ENCODE measurements at places on chromosomes 5 and 9.

GRCh38 chr5:149727336-149728035 lies 2.6 kb upstream of the PPARGC1B start:
- DNase-seq = no peak

GRCh38 chr5:157917491-157917890 lies 58.5 kb upstream of the CLINT1 start:
- DNase-seq = no peak

- no peak for DNase-seq
Observed at GRCh38 chr5:127801751-127802476, 98.7 kb downstream of the CCDC192 start.

DNA sequence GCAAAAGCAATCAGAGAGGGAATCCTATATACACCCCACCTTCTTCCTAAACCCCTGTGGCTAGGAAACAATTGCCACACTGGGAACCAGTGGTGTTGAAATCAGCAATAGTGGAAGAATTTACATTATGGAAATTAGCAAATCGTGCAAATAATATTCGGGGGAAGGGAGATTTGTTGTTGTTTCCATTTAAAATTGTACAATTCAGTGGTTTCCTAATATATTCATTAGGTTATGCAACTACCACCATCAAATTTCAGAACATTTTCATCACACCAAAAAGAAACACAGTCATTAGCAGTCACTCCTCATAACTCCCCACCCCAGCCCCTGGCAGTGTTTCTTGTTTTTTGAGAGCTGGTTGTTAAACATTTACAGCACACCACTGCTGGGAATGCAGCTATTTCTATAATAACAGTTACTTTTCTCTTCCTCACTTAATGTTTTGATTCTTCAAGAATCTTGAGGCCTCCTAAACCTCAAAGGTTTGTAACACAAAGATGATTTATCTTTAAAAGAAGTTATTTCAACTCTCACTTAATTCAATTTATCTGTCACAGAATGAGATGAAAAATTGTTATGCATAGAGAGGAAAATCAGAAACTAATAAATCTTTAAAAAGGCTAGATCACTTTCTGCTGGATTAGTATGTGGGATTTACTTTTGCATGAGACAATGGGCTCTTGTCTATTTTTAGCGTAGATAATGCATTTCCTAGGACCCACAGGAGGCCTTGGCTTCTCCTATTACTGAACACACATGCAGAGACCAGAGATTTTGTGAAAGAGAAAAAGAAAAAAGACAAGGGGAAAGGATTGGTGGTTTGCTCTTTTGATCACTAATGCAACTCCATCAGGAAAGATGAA lies 91.8 kb upstream of the DAPK1 start:
- DNase-seq = no peak

- no peak for DNase-seq
Observed at GRCh38 chr9:25225938-25226760, 452.1 kb downstream of the TUSC1 start.

DNA sequence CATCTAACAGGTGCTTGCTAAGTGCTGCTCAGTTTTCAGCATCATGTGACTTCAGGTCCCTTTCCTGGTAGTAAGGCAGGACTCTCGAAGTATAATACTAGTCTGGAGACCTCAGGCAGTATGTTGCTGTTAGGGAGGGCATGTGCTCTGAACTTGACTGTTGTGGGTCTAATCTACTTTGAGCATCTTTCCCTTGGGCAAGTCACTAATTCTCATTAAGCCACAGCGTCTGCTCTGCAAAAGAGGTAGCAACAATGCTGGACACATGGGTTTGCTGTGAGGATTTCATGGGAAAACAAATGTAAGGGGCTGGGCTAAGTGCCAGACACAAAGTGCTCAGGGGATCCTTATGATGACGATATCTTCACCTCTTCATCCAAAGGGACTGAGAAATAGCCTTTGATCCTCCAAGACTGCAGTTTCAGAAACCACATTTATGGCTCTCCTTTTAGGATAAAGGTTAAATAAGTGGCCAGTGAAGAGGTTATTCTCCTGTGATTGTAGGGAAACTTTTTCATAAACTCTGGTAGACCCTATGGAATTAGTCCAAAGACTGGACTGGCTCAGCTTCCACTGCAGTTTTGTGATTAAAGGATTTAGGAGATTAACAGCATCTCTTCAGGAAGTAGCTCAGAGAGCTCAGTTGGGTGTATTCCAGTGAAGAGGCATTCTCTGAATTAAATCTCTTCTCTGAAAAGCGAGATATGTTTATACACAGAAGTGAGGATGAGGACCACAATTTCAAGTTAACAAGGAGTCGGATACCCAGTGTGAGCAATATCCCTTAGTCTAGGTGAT lies 216.6 kb downstream of the SGCD start:
- DNase-seq = no peak

DNA sequence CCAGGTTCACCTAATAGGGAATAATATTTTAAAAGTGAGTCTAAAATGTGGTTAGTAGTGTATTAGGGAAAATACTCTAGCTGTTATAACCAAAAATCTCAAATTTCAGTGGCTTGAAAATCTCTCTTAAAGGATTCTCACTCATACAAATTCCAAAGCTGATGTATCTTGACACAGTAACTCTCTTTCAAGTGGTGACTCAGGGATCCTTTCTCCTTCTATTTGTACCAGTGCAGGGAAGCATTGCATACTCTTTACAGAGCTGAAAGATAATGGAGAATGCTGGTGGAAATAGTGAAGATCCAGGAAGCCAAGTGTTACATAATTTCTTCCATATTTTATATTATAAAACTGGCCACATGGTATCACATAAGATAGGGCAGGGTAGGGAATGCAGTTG lies 560.2 kb upstream of the CDH9 start:
- no peak for DNase-seq

Data from HEK293T (cell line).